ENCODE measurements at places on chromosomes 6 and 20. TPM values are rescaled to one million over a fixed set of nuclear protein-coding genes. Genes with fewer than 3 reads are reported as not detected.

The DEFB132 gene
- not detected for polyA plus RNA-seq

The ZDHHC14 gene
- polyA plus RNA-seq, result 27.7 TPM

The GSTA4 gene
- 20.9 TPM for polyA plus RNA-seq

The EPHA7 gene
- polyA plus RNA-seq, result 0.27 TPM

The BEND3 gene
- polyA plus RNA-seq, result 3.0 TPM

The THBS2 gene
- 0.81 TPM for polyA plus RNA-seq
